ENCODE measurements at places on chromosomes 5 and 9.

- DNase-seq = no peak
These were observed 3.6 kb upstream of the TMEM38B start for GRCh38 chr9:105690742-105691141.

DNA sequence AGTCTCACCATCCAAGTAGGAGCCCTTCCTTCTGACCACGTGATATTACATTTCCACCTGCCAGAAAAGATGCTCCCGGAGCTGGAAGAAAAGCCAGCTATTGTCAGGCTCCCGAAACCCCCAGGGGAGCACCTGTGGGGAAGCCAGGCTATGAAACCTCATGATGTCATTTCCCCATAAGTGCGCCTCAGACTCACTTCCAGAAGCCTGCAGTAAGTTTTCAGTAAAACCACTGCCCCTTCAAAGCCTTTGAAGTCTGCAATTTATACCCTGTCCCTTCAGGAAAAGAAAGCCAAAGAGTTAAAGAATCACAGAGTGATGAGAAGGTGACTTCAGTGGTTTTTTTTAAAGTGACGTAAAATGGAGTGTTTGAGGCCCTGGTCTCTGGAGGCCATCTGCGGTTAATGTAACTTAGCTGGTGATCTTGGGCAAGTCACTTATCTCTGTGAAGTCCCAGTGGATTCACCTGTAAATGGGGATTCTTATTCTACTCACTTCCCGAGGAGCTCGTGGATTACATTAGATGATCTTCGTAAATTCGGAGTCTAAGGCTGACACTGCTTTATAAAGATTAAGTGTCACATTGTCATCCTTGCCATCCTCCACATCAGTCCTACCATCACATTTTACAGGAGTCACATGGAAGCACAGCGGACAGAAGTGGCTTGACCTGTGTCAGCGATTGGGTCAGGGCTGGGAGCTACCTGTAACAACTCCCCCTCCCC is 2.6 kb upstream of the SEMA6A start:
- no peak for DNase-seq

- no peak for DNase-seq
These were observed 42.1 kb upstream of the DAB2 start for GRCh38 chr5:39466846-39467245.

DNA sequence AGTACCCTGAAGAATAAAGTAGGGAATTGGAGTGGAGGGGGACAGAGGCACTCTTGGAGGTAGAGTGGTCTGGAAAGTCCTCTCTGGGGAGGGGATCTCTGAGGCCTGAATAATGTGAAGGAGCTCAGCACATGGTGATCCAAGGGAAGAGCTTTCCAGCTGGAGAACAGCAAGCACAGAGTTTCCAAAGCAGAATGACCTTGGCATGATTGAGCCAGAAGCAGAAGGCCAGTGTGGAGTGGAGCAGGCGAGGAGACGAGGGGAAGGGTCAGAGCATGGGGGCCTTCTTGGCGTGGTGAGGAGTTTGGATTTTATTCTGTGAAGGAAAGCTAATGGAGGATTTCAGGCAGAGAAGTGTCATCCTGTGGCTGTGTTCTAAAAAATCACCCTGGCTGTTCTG is 8.3 kb downstream of the PCBD2 start:
- no peak for DNase-seq
